ENCODE measurements at places on chromosomes 11 and 22.

GRCh38 chr11:70448983-70449567 lies 50.7 kb downstream of the CTTN start:
- no peak for DNase-seq

GRCh38 chr11:96105944-96106343 lies 182.0 kb upstream of the MTMR2 start:
- DNase-seq = no peak

DNA sequence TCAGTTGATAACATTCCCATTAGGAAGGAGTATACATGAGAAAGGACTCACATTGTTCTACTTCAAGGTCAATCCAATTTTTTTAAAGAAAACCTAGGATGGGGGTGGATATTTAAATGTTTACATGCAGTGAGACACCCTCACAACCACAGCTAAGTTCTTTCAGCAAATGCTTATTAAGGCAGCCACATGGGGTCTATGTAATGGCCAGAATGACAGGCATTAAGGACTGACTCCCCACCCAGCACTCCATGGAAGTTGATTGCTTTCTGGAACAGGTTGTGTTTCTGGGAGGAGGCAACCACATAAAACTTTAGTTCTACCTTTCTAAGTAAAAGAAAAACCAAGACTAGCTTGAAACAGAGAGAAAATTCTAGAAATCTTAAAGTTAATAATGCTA lies 662.0 kb upstream of the CCDC90B start:
- DNase-seq = no peak

GRCh38 chr22:46295277-46295971 lies 1.2 kb upstream of the GTSE1 start:
- no peak for DNase-seq

- DNase-seq = no peak
Observed at GRCh38 chr22:42145175-42145574, 14.6 kb upstream of the CYP2D6 start.

GRCh38 chr11:74094393-74094792 lies 76.4 kb downstream of the C2CD3 start:
- no peak for DNase-seq

- DNase-seq = peak; percentile 95
Observed at GRCh38 chr11:73314117-73314961, 6.3 kb downstream of the ARHGEF17 start.

DNA sequence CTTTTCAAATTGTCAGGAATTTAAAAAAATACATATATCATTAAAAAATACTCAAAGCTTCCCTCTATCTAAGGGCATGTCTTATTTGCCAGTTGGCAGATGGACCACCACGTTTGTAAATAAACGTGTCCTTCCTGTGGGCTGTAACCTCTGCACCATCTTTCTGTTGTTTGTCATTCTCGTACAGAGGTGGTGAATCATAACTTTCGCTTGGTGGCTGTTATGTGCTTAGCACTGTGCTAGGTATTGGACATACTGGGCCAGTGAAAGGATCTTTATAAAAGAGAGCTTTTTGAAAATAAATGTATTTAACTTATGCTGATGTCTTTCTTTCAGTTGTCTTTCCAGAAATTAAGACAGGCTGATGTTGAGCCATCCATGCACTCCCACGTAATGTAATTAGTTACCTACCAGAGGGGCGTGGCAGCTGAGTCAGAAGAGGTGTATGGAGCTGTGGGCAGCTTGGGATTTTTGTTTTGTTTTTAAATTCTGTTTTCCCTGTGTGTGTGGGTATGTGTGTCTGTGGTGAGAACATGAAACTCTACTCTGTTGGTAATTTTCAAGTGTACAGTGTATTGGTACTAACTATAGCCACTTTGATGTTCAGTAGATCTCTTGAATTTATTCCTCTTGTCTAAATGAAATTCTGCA lies 62.7 kb downstream of the TECTA start:
- no peak for DNase-seq

GRCh38 chr22:21968452-21969129 lies 14.0 kb downstream of the TOP3B start:
- DNase-seq = no peak

DNA sequence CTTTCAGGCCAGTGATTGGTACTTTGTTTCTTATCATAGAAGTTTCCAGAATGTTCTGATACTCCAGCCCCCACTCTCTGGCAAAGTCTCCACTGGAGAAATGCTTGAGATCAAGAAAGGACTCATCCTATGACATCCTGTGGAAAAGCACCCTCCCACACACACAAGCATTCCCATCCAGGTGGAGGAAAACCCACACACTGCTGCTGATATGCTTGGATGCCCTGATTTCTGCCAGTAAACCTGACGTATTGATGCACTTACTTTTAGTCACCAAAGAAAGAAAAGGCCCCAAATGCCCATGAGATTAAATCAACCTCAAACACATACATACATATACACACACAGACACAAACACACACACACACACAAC lies 9.2 kb upstream of the SLC5A12 start:
- DNase-seq = no peak

DNA sequence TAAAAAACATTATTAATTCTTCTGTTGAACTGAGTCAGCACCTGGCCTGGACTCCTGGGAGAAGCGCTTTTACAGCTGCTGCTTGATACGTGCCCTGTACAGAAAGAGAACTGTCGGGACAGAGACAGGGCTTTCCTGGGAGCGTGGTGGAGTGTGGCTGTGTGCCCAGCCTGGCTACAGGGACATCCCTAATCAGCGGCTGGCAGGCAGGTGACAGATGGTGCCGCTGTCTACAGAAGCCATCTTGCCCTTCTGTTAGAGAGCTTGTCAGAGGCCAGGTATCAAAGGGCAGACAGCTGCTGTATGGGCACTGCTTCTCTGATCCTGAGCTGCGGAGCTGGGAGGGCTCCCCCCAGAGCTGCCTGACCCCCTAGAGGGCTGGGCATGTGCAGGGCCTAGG lies 361.8 kb downstream of the TENM4 start:
- no peak for DNase-seq

DNA sequence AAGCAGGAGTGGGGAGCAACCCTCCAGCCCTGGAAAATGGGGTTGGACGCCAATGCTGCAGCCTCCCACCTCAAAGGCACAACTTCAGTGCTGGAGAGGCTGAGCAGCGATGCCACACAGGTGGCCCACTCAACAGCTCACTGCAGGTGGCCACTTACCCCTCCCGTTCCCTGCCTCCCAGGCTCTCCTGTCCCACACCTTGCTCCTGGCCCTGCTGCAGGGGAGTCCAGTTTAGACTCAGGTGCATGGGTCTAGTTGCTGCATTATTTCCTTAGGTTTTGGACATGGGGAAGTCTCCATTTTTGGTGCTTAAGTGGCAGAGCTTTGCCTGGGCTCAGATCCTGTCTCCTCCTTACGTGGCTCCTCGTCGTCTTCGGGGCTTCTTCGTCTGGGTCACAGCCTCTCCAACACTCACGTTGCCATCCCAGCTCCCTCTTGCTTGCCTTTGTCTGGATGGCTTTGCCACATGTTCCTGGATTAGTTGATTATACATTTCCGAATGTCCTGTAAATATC lies 898.3 kb downstream of the BRD1 start:
- no peak for DNase-seq

- DNase-seq = no peak
Observed at GRCh38 chr11:34067383-34068065, 16.0 kb downstream of the CAPRIN1 start.

DNA sequence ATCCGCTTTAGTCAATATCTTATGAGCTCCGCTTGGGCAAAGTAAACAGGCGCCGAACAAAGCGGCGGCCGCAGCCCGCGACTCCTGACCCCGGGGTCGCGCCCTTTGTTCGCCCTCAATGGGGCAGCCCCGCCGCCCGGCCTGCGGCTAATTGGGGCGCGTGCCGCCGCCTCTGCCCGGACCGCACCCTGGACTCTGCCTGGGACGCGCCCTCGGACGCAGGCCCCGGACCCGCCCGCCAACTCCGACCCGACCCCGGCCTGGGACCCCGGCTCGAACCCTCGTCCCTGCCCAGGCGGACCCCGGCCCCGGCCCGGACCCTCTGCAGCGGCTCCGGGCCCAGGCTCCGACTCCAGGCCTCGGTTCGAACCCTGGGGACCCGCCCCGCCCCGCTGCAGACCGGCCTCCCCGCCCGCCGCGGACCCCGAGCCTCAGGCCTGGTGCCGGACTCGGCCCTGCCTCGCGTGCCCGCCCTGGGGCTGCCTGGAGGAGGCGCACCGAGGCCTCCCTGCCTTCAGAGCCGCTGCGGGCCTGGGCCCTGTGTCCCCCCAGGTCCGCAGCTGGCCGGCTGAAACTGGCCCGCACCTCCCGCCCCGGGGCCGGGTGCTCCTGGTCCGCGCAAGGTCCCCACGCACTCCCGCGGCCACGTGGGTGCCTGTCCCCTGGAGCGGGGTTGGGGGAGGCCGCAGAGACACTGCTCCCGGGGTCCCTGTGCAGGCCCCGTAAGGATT lies 84.7 kb upstream of the WNT7B start:
- DNase-seq = no peak

DNA sequence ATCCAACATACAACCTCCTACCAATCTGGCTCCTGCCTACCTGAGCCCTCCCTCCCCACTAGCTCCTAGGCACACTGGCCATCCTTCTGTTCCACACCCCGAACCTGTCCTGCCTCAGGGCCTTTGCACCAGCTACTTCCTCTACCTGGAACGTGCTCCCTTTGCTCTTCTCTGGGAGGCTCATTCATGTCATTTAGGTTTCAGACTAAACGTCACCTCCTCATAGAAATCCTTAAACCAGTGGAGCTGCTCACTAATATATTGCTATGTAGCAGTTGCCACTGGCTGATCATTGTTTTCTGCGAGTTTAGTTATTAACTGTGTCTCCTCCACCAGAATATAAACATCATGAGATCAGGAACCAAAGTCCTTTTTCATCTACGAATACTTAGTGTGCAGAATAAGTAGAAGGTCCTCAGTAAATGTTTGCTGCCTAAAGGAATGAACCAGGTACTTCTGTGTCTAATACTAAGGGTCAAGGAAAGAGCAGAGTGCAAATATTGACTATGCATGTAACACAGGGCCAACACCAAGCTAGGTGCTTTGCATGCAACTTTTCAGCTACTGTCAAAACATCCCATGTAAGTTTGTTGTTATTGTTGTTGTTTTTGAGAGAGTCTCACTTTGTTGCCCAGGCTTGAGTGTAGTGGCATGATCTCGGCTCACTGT lies 277.6 kb upstream of the SYN3 start:
- no peak for DNase-seq

GRCh38 chr11:95442531-95443050 lies 211.6 kb upstream of the SESN3 start:
- DNase-seq = no peak

DNA sequence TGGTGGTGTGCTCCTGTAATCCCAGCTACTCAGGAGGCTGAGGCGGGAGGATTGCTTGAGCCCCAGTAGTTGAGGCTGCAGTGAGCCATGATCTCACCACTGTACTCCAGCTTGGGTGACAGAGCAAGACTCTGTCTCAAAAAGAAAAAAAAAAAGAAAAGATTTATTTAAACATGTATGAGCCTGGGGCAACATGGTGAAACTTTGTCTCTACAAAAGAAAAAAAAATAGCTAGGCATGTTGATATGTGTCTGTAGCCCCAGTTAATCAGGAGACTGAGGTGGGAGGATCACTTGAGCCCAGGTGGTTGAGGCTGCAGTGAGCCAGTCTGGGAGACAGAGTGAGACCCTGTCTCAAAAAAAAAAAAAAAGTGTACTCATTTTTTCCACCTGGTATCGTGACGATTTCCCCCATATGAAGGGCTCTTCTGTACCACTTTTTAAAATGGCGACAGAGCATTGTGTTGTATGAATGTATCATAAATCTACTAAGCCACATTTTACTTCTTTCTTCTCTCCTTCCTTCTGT lies 16.4 kb upstream of the KCTD14 start:
- no peak for DNase-seq

GRCh38 chr22:35335936-35336781 lies 36.5 kb downstream of the TOM1 start:
- DNase-seq = no peak

DNA sequence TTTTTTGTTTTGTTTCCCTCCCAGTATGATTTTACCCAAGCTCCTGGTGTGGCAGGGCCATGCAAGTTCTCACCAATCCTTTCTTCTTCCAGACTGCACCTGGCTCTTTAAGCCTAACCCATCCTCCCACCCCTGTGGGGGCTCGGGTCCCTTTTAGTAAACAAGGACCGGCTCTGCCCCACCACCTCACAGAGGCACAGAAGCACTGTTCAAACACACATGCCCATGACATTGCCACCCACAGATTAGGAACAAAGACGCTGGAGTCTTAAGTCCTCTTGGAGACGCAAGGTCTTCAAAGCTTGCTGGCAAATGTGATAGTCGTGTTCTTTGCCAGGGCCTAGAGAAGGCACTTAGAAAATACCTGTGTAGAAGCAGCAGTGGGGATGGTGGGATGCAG lies 18.9 kb downstream of the UQCR10 start:
- DNase-seq = no peak

DNA sequence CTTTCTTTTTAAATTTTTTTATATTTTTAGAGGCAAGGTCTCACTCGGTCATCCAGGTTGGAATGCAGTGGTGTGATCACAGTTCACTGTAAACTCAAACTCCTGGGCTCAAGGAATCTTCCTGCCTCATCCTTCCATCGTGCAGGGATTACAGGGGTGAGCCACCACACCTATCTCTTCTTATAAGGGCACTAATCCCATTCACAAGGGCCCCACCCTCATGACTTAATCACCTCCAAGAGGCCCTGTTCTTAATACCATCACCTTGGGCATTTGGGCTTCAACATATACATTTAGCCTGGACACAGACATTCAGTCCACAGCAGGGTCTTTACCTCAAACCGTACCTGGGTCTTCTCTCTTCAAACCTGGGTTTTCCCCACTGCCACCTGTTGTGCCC lies 4.5 kb upstream of the GTSE1 start:
- no peak for DNase-seq

DNA sequence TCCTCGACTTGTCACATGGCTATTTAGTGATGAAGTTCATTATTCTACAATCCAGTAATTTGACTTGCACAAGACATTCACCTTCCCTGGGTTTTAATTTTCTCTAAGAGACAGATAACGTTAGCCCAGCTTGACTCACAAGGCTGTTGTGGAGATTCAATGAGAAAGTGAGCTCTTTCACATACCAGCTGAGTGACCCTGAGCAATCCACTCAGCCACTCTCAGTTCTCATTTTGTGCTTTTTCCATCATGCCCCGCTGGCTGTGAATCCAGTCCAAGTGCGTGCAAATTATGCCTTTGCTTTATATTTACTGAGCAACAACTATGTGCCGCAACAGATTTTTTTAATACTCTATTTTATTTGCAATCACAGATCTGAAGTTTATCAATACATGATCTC lies 176.5 kb downstream of the LARGE1 start:
- DNase-seq = no peak

GRCh38 chr22:48660790-48661740 lies 1166.6 kb downstream of the BRD1 start:
- DNase-seq = no peak

- peak; percentile 62 for DNase-seq
Observed at GRCh38 chr11:6755303-6755952, 16.3 kb downstream of the OR2AG2 start.

- DNase-seq = no peak
Observed at GRCh38 chr11:118531597-118532084, 649 bp downstream of the TMEM25 start.

DNA sequence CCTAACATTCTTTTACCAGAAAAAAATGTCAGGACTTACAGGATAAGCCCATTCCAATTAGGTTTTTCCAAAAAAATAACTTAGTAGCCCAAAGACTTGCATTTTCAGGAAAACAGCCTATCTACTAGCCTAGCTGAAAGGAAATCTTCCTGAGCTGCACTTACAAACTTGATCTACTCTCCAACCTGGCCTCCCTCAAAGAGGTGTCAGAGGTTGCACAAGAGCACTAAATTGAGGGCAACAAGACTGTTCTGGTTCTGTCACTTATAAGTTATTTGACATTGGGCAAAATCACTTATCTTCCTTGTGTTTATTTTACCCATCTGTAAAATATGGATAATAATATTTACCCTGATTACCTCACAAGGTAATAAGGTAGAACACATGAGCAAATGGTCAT lies 7.9 kb upstream of the SOX6 start:
- no peak for DNase-seq

All from choroid plexus epithelial cell (primary cell).